ENCODE measurements at places on chromosomes 13 and 19. TPM values are rescaled to one million over a fixed set of nuclear protein-coding genes. Genes with fewer than 3 reads are reported as not detected.

The RDH8 gene
- total RNA-seq: not detected

The ZNF345 gene
- 13.2 TPM for total RNA-seq

DNA sequence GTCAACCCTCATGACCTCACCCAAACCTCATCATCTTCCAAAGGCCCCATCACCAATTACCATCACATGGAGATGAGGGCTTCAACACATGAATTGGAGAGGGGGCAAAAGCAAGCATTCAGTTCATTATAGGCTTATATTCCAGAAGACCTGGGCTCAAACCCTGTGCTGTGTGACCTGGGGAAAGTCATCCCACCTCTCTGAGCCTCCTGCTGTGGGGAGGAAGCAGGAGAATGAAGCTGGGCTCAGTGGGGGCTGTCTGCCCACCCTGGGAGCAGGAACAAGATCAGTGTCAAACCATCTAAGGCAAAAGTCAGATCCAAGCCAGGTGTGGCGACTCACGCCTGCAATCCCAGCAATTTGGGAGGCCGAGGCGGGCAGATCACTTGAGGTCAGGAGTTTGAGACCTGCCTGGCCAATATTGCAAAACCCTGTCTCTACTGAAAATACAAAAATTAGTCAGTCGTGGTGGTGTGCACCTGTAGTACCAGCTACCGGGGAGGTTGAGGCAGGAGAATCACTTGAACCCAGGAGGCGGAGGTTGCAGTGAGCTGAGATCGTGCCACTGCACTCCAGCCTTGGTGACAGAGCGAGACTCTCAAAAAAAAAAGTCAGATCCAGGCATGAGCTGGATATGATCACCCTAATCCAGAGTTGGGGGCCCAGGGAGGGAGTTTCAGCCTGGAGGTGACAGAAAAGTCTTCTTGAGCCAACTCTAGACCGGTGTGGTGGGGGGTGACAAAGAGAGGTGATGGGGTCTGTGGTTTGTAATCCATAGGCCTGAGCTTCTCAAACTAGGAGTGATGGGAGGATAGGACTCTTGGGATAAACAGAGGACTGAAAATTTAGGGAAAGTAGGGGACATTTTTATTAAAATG, 1.6 kb upstream of the TPM4 start:
- DNase-seq: no peak

DNA sequence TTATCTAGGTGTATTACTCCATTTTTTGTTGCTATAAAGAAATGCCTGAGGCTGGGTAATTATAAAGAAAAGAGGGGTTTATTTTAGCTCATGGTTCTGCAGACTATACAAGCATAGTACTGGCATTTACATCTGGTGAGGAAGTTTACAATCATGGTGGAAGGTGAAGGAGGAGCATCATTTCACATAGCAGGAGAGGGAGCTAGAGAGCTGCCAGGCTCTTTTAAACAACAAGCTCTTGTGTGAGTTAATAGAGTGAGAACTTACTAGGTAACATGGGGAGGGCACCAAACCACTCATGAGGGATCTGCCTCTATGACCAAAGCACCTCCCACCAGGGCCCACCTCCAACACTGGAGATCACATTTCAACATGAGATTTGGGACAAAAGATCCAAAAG, 221.7 kb upstream of the GPC6 start:
- DNase-seq: no peak

DNA sequence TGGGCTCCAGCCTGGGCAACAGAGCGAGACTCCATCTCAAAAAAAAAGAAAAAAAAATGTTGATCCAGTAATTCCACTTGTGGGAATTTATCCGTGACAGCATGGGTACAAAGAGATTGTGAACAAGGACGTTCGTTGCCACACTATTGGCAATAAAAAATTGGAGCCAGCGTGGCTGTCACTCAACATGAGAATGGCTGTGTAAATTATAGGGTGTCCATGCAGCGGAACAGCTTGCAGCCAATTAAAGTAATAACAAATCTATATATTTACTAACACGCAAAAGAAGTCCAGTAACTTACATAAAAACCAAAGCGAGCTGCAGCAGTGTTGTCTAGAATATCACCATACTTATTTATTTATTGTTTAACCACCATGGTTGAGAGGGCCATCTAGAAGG, 19.3 kb downstream of the DPF1 start:
- DNase-seq: no peak

- DNase-seq: no peak
These were observed 41.4 kb upstream of the TEX29 start for GRCh38 chr13:111278743-111279652.

DNA sequence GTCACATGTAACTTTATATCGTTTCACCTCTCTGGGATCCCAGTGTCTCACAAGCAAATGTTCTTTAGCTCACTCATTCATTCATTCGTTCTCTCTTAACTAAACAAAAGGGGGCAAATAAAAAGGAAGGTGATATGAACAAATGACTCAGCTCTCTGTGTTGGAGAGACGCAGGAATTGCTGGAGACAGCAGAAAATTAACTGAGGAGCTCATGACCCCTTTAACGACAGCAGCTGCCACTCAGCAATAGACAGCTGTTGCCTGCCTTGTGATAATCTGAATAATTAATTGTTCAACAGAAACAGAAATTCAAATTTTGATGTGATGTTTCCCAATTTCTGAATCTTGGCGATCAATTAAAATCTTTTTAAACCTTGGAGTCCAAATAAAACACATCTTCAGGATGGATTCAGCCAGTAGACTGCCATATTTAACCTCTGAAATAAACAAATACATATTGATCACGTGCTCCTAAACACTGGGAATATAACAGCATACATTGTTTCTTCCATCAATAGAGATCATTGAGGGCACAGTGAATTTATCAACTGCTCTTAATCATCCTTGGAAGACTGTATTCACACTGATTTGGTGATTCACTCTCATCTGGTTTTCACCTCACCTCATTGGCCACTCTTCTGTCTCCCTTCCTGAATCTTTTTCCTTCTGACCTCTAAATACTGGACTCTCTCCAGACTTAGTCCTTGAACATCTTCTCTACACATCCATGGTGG, 63.3 kb downstream of the MBNL2 start:
- no peak for DNase-seq

- DNase-seq: no peak
These were observed 123.8 kb downstream of the SIPA1L3 start for GRCh38 chr19:38030686-38031422.

GRCh38 chr19:30593356-30593755, 221.2 kb downstream of the ZNF536 start:
- no peak for DNase-seq

GRCh38 chr13:97127842-97128241, 94.3 kb upstream of the MBNL2 start:
- no peak for DNase-seq

DNA sequence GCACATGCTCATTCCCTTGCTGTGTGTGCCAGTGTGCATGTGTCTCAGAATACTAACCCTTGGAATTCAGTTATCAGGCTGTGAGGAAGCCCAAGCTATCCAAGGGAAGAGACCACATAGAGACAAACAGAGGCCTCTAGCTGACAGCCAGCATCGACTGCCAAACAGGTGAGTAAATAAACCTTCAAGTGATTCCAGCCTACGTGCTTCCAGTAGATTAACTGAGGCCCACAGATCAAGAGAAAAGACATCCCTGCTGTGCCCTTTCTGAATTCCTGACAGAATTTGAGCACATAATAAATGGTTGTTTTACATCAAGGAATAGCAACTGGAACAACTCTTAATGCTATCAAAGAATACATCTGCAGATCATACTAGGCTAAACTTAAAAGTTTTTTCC, 17.5 kb downstream of the ZC3H13 start:
- DNase-seq: no peak

All from glutamatergic neuron (in vitro differentiated cells).